COR-L47 (cell line): ENCODE measurements at places on chromosomes 12 and 14.

- DNase-seq, result no peak
Observed at GRCh38 chr12:3252450-3252891, 175.3 kb downstream of the TSPAN9 start.

DNA sequence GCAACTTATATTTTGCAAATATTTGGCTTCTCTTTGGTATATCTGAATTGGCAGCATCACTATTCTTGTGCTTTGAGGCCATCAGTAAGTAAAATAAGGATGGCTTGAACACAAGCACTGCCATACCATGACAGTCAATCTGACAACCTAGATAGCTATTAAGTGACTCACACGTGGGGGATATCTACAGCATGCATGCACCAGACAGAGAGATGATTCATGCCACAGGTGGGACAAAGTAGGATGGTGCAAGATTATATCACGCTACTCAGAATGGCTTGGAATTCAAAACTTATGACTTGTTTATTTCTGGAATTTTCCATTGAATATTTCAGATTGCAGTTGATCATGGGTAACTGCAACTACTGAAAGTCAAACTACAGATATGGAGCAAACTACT, 675.6 kb upstream of the MDGA2 start:
- no peak for DNase-seq

- DNase-seq, result no peak
Observed at GRCh38 chr14:103161054-103161397, 37.8 kb downstream of the TNFAIP2 start.

DNA sequence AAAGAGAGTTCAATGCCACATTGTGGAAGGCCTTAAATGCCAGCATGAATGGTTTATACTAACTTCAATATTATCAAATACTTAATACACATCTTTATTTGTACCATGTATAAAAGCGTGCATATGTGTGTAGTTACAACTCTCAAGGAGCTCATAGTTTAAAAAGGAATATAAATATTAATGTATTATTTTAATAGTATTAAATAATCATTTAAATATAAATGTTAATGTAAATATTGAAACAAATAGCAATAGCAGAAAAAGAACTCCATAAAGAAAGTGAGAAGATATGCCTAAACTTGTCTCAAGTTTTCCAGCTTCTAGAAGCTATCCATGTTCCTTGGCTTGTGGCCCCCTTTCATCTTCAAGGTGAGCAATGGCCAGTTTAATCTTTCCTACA, 182.0 kb downstream of the FOXA1 start:
- no peak for DNase-seq

DNA sequence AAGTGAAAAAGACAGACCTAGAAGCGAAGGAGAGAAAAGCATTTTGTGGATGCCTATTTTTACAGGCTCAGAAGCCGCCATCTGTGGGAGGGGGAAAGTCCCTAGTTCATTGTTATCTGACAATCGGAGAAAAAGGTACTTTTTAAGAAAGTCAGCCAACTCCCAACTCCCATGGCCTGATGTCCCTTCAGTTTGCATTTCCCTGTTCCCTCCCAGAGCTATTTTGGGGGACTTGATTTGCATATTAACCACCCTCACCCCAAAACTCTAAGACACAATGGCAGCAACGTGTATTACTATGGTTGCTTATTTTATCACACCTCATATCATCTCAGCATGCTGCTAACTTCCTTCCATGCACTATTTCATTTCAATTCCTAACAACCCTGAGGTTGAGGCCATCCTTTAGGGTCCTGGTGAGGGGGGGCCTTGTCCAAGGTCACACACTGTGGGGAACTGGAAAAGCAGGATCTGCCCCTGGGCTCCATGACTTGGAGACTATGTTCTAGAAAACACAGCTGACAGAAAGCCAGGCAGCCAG, 18.7 kb downstream of the HVCN1 start:
- no peak for DNase-seq

GRCh38 chr12:18145924-18146323, 55.9 kb upstream of the RERGL start:
- no peak for DNase-seq

DNA sequence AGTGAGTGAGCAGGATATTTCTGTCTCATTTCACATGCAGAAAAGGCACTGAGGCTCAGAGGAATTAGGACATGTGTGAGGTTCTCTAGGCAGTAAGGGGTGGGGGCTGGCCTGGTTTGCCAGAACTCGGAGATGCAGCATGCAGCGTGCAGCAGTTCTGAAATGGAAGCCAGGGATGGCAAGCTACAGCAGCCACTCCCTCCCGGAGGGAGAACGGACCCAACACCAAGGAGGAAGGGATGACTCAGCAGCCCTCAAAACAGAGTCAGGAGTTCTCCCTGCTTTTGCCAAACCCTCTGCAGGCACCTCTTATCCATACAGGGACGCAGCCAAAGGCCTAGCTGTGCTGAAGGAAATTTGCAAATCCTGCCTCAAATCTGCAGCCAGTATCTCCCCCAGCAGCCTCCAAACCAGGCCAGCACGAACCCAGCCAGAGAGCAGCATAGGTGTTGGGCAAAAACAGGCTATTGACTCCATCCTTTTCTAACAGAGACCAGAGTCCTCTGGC, 10.3 kb upstream of the SERPINA3 start:
- no peak for DNase-seq

GRCh38 chr12:12979731-12980259, 20.3 kb downstream of the HEBP1 start:
- no peak for DNase-seq

DNA sequence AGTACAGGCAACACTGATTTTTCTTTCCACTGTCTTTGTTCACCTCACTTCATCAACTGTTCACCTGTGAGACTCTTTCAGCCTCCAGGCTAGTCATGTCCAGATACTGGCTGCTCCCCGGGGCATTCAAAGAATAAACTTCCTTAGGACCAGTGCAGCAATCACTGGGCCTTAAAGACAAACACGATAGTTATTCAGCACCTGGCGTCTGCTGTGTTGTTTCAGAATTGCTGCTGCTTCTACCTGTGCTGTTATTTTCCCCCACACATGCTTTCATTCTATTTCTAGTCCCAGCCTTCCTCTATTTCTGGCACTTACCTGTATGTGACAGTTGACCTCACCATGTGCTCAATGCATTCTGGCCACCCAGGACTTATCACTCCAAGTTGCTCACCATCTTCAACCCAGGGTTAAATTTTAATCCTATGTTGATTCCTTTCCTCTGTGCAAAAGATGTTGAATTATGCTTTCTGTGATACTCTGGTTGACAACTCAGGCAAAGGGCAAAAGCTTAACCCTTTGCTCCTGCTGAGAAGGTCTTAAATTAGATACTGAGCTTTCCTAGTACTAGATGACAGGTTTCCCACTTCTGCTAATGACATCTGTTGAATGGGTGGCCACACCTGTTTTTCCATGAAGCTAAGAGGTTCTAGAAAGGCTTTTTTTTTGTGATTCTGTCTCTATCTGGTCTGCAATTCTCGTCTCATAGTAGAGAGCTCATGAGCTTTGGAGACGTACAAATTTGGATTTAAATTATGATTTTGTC, 41.4 kb downstream of the PTPRQ start:
- DNase-seq, result peak; percentile 14

DNA sequence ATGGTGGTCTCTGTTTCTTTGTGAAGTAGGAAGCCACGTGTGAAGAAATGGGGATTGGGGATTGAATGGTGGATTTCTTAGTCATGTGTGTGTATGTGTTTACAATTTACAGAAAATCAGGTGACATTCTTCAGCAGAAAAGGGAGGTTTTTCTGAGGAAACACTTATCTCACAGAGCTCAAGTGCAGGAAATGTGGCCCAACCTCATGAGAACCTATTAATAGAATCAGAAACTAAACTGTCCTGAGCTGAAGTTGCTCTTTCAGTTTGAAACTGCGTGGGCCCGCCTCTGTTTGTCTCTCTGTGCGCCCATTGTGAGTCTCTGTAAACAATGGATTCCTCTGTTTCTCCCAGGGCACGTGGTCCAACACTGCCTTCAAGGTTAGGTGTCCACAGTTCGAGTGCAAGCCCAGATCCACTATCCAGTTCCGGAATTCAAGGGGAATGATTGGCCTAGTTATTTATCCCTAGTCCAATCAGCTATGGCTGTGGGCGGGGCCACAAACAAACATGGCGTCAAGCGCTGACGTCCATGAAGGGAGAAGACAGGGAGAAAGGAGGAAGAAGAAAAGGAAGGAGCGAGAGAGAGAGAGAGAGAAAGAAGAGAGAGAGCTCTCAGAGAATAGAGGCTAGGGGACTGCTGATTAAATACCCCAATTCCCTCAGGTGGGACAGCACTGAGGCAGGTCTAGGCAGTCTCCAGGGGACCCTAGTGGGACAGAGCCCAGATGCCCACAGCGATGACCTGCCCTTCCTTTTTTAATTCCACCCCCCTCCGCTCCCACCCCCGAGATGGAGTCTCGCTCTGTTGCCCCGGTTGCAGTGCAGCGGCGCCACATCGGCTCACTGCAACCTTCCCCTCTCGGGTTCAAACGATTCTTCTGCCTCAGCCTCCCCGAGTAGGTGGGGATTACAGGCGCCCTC, 31.4 kb upstream of the C12orf76 start:
- no peak for DNase-seq

DNA sequence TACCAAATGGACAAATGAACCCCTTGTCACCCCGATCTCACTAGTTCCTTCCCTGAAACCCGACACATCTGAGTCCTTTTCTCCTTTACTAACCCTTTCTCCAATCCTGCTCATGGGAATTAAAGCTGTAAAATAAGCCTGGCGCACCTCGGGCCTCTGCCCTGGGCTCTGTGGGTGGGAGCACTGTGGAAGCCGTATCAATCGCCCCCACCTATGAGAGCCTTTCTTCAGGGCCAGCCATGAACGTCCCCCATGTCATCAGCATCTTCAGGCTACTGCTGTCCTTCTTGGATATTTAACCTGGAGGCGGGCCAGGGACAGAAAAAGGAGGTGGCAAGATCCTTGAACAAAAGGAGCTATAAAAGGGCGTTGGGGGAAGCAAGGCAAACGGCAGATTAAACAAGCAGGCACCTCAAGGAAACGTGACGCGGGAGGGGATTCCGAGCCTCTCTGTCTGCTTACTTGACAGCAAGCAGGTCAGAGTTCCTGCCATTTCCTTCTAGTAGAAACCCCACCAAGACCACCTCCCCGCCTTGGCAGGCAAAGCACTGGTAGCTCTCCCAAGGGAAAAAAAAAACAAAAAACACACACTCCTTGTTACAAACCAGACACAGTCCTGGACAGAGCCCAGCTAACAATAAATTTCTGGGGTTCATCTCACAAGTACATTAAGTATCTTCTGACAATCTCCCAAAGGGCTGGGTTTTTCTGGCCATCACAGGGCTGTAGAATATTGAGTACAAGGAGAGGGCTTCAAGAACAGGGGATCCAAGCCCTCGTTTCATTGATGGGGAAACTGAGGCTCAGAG, 62.9 kb downstream of the DPF3 start:
- DNase-seq, result no peak

DNA sequence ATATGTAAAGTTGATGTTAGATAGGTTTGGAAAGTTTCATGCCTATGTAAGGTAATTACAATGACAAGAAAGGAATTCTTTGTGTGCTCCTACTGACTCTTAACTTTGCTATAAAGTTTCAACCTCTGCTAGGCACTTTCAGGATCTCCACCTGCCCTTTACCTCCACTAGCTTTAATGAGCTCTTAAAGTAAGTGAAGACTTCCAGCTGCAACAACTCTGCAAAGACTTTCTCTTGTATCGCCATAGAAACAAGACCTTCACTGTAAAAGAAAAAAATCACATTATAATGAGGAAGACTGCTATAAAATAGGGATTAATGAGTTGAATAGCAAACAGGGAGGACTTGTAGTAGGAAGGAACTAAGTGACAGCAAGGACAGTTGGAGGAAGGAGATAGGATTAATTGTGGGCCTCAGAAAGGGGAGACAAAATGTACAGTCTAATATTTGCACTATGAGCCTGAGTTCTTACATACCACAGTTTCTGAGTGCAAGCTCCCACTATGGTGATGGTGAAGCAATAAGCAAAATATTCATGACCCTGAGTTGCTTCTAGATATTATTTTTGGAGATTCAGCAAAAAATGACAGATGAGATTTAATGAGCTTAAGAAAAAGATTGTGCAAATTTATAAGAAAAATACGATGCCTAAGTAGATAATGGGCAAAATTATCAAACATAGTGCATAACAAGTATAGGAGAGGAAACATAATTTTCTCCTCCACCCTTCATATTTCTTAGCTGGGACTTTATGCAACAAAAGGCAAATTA, 66.7 kb downstream of the DHRS2 start:
- no peak for DNase-seq

- no peak for DNase-seq
Observed at GRCh38 chr14:55098561-55098898, 30.5 kb upstream of the LGALS3 start.

DNA sequence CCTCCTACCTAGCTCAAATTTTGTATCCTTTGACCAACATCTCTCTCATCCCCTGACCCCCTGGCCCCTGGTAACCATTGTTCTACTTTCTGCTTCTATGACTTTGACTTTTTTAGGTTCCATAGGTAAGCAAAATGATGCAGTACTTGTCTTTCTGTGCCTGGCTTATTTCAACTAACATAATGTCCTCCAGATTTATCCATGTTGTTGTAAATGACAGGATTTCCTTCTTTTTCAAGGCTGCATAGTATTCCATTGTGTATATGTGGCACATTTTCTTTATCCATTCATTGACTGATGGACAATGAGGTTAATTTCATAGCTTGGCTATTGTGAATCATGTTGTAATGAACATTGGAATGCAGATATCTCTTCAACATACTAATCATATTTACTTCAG, 170.1 kb downstream of the DPY19L2 start:
- DNase-seq, result no peak

DNA sequence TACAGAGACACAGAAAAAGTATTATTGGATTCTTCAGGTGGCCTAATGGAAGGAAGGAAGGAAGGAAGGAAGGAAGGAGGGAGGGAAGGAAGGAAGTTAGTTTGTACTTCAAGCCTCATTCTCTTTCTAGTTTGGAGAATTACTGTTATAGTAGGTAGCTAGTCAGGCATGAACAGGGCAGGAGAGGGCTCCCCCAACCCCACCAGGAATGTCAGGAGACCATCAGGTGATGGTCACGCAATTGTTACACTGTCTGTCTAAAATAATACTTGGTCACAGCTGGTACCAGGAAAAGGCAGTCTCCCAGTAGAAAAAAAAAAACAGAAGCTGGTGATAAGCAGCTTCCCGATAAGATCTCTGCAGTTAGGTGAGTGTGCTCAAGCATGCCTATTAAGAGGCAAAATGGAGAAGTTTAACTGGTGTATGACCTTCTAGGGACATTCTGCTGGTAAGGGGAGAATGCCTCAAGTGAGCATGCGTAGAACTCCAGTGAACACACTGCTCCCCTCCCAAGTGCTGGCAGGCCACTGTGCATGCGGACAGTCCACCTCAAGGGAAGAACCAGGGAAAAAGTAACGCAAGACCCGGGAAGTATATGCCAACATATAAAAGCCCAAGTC, 358.4 kb upstream of the SOX5 start:
- DNase-seq, result no peak

DNA sequence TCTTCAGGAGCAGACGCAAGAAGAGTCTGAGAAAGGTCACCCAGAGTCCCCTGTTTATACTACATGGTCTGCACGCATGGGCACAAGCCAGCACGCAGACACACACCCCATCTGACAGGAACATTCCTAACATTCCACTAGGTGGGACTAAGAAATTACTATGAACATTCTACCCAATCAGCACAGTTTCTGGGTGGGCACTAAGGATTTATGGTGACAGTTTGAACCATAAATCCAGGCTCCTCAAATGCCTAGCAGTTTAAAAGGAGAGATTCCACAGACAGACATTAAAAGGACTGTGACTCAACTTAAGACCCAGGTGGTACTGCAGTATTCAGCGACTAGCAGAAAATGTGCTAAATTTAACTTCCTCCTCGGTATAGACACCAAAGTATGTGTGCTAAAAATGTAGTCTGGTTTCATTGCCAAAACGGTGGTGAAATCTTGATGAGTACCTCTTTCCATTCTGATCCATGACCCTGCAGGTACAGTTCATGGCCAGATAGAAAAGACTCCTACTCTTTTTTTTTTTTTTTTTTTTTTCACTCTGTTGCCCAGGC, 16.2 kb downstream of the ABHD4 start:
- DNase-seq, result no peak
